ENCODE measurements at places on chromosomes 1 and 21. TPM values are rescaled to one million over a fixed set of nuclear protein-coding genes. Genes with fewer than 3 reads are reported as not detected.

DNA sequence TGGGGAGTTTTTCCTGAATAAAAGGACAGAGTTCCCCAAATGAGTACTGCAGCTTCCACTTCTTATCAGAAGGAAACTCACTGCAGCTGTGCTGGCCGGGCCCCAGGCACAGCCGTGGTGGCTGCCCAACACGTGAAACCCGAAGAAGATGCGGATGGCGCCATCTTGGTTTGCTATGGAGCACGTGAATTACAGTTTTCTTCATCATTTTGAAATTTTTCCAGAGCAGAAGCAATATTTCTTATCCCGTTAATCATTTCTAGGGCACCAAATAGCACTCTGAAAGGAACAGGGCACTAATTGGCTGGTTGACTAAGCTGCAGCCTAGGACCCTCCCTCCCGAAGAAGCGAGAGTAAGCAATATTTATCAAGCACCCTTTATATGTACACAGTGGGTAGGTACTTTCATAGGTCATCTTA is 63.2 kb upstream of the EPS8L3 start:
- DNase-seq = no peak

PKP1 gene
- total RNA-seq = 0.09 TPM

GRCh38 chr1:201500670-201501120 is 6.2 kb downstream of the CSRP1 start:
- no peak for DNase-seq

WNT2B gene
- total RNA-seq = 16.2 TPM

OR6N1 gene
- not detected for total RNA-seq

- no peak for DNase-seq
Observed at GRCh38 chr1:2783435-2784397, 17.8 kb downstream of the TTC34 start.

USP21 gene
- 14.1 TPM for total RNA-seq

GRCh38 chr21:44836666-44837471 is 19.0 kb upstream of the SUMO3 start:
- peak; percentile 59 for DNase-seq

- no peak for DNase-seq
Observed at GRCh38 chr1:201269281-201269680, 14.0 kb upstream of the PKP1 start.

DNA sequence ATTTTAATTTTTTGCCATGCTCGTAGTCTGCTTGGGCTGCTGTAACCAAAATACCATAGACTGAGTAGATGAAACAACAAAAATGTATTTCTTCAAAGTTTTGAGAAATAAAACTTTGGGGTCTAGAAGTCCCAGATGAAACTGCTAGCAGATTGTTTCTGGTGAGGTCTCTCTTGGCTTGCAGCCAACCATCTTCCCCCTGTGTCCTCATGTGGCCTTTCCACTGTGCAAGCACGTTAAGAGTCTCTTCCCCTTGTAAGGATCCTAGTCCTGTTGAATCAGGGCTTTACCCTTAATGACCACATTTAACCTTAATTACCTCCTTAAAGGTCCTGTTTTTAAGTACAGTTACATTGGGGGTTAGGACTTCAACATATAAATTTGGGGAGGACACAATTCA is 86.6 kb downstream of the PTBP2 start:
- DNase-seq = no peak

DNA sequence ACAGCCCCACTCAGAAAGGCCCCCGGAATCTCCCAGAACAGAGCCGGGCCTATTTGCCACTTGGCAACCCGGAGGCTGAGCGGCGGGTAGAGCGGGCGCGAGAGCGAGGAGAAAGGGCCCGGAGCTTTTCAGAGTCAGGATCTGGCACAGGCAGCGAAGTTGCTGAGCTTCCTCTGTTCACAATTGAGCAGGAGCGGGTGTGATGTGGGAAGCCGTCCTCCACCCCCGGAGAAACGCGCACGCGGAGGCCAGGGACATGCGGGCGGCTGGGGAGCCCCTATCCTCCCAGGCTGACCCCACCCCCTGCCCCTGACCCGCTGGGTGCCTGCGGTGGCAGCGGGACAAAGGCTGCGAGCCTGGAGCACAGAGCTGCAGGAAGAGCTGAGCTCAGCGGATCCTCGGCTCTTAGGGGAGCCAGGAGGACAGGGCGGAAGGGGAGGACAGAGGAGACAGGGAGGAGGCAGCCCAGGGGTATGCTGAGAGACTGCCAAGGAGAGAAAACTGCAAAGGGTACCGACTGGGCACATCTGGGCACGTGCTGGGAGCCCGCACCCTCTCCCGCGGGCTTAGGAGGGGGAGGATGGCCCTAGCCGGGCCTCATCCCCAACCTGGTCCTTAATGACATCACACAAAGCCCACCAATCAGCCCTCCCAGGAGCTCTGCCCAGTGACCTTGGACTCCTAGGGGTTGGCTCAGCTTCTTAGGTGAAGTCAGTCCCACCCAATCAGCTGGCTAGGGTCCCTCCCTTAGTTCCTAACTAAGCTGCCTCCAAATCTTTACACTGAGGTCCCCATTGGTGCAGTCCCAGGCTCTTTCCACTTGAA is 9.3 kb downstream of the KIF21B start:
- DNase-seq = no peak

ACTL8 gene
- total RNA-seq = not detected

PROX1 gene
- 128 TPM for total RNA-seq

GRCh38 chr1:106564192-106564591 is 492.3 kb upstream of the PRMT6 start:
- no peak for DNase-seq

GRCh38 chr1:202282596-202283283 is 59.0 kb downstream of the UBE2T start:
- no peak for DNase-seq

ZFP69B gene
- total RNA-seq = 0.98 TPM

DNA sequence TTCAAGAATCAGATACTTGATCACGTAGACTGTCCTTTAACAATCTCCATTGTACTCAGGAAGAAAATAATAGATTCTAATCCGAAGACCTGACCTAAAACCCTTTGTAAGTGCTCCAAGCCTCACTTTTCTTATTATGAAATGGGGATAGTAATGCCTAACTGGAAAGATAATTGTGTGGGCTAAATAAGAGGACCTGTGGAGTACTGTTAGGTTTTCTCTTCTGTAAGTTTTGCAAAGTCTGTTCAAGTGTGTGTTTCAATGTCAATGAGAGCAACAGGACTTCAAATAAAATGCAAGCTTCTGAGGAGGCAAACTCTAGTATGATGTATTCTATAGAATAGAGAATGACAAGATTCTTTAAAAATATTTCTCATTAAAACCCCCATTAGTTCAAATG is 348.6 kb downstream of the USP25 start:
- DNase-seq = no peak

DNA sequence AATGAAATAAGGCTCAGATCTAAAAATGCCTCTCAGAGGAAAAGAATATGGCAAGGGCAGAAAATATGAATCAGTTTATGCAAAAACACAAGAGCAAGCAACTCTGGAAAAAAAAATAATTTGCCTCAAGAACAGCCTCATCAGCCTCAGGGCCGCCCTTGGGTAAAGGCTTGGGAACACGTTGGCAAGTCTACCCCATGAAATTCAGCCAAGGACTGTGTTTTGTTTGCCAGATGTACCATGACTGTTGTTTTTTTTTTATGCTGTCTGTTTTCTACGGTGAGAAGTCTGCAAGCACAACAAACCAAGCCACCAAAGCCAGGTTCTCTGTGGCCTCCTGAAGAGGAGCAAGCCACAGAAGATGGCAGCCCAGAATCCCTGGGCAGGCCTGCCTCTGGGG is 18.0 kb downstream of the HHIPL2 start:
- DNase-seq = no peak

ALDH9A1 gene
- 66.1 TPM for total RNA-seq

MFAP2 gene
- 11.9 TPM for total RNA-seq

MASP2 gene
- total RNA-seq = not detected

GRCh38 chr1:22575532-22576149 is 12.4 kb downstream of the EPHA8 start:
- DNase-seq = no peak

GRCh38 chr1:244727871-244728474 is 75.0 kb downstream of the DESI2 start:
- no peak for DNase-seq

GRCh38 chr1:8083739-8084484 is 57.8 kb upstream of the ERRFI1 start:
- no peak for DNase-seq

- no peak for DNase-seq
Observed at GRCh38 chr1:183847641-183848040, 42.7 kb downstream of the RGL1 start.

DNA sequence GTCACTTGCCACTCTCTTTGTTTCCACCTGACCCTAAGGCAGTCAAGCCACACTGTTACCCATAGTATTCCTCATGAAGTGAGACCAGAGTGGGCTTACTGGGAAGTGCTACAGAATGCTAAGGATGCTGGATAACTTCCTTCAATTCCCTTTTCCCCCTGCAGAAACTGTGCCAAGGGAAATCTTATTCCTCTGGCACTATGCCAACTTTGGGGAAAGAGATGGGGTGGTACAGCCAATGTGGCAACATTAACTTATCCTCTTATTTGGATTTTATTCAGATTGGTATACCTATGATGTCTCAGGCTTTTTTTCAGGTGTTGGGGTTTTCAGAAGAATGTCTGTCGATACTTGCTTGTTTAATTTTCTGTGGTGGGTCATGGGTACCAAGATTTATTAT is 599.4 kb upstream of the PBX1 start:
- DNase-seq = no peak

GRCh38 chr1:170893655-170894297 is 41.6 kb upstream of the MROH9 start:
- no peak for DNase-seq

GRCh38 chr21:39159342-39160063 is 23.7 kb downstream of the PSMG1 start:
- no peak for DNase-seq

DNA sequence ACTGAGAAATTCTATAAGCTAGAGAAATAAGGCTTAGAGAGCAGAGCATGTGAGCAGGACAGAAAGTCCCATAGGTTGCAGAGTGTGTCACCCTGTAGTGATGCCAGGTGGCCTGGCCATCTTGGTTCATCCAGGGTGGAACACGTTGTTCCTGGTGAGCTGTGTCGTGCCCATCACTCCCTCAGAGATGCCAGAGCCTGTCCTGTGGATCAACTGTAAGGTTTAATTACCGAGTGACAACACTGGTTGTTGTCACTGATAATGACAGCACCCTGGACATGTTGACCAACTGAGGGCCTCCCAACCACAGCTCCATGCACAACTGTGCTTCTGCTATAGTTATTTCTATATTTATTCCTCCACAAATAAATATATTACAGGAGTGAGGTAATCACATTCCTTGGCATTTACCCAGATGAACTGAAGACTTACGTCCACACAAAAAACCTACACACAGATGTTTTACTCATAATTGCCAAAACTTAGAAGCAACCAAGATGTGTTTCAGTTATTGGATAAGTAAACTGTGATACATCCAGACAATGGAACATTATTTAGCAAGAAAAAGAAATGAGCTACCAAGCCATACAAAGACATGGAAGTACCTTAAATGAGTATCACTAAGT is 6.2 kb downstream of the C1orf198 start:
- peak; percentile 81 for DNase-seq

DNA sequence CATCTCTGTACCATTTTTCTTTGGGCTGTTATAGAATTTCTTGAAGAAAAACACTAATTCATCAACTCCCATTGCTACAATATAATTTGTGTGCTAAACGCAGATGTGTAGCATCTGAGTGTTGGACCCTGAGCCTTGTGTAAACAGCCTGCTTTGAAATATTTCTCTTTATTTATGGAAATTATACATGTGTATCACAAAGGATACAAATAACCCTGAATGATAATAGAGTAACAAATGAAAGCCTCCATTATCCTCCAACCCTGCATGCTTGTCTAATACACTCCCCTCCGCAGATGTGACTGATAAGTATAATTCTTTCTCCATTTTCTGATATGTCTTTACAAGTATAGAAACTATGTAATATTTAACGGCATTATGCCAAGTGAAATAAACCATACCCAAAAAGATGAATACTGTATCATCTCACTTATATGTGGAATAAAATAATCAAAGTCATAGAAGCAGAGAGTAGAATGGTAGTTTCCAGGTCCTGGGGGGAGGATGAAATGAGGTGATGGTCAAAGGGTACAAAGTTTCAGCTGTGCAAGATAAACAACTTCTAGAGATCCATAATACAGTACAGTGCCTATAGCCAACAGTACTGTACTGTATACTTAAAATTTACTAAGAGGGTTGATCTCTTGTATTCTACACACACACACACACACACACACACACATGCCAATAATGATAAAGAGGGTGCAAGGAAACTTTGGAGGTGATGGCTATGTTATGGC is 2.8 kb upstream of the ADAM30 start:
- no peak for DNase-seq

GRCh38 chr1:154353460-154353904 is 28.2 kb downstream of the ATP8B2 start:
- no peak for DNase-seq

- no peak for DNase-seq
Observed at GRCh38 chr1:36133484-36133883, 8.5 kb upstream of the COL8A2 start.

DNA sequence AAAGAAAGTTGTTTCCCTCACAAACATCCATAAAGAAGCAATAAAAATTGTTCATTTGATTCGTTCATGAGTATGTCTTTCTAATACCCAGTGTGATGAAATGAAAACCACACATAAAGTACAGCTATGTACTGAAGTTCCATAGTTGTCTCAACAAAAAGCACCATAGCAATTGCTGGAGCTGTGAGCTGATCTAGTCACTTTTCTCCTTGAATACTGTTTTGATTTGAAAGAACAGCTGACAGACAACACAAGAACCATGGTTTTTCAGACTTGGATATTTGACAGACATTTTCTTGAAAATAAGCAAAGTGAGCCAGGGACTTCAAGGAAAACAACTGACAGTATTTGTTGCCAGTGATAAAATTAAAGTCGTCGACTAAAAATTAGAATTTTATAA is 237.1 kb upstream of the PLD5 start:
- DNase-seq = no peak

DNA sequence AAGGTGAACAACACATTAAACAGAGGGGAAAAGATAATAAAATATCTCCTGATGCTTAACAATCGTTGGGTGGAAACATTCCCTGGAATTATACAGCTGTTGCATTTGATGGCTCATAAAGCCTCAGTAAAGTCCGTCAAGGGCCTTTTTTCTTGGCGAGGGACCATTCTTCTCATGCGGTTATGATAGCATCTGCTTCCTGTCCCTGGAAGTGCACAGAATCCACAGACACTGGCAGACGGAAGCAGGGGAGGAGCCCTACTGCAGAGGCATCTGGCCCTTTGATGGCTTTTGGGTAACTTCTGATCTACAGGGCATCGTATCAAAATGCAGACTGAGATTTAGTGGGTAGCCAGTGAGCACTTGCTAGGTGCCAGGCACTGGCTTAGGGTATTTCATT is 286.9 kb downstream of the KIF26B start:
- DNase-seq = no peak

MRAP gene
- 2.3 TPM for total RNA-seq

- DNase-seq = no peak
Observed at GRCh38 chr21:36909901-36910561, 56.4 kb downstream of the HLCS start.

GRCh38 chr21:43645136-43645891 is 14.0 kb downstream of the HSF2BP start:
- DNase-seq = peak; percentile 63

- no peak for DNase-seq
Observed at GRCh38 chr1:208475449-208475848, 231.3 kb upstream of the PLXNA2 start.

GUCA2A gene
- total RNA-seq = not detected

E2F2 gene
- 0.25 TPM for total RNA-seq

GRCh38 chr1:115299266-115299665 is 38.8 kb downstream of the NGF start:
- DNase-seq = no peak

TNNT2 gene
- 5,987 TPM for total RNA-seq
